Stimulated activated CD4-positive, alpha-beta T cell treated with anti-CD3 and anti-CD28 coated beads, Interleukin-15, amount 100 ng/mL, for 48 hours (primary cell): ENCODE measurements at places on chromosomes 2 and 18.

- DNase-seq: no peak
Observed at GRCh38 chr18:13871701-13872100, 43.6 kb downstream of the MC2R start.

DNA sequence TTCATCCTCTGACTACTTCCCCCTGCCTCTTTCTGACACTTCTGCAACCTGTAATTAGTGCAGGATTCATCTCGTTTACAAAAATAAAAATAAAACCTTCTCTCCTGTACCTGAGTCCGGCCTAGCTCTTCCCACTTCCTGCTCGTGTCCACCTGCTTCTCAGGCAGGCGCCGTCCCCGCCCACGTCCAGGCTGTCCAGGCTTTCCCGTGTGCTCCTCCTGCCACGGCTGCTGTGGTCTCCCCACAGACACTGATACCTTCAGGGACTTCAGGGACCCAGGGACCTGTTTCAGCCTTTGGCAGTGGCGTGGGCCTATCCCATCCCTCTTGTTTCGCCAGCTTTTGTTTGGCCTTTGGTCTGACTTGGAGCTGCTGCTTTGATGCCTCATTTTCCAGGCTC, 272.5 kb downstream of the PHLPP1 start:
- no peak for DNase-seq

DNA sequence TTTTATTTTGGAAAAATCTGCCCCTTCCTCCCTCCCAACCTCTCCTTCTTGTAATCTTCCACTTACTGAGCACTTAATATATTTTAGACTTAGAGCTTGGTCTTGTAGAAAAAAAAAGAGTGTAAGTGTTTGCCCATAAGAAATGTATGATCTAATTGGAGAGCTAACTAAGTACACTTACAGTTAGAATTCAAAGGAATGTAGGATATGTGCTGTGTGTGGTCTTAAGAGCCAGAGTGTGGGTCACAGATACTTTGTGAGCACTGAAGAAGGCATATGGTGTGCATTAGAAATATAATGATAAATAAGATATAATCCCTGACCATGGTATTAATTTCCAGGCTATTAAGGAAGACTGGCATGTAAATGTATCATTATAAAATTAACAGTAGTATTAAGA, 91.8 kb upstream of the ZNF521 start:
- no peak for DNase-seq

DNA sequence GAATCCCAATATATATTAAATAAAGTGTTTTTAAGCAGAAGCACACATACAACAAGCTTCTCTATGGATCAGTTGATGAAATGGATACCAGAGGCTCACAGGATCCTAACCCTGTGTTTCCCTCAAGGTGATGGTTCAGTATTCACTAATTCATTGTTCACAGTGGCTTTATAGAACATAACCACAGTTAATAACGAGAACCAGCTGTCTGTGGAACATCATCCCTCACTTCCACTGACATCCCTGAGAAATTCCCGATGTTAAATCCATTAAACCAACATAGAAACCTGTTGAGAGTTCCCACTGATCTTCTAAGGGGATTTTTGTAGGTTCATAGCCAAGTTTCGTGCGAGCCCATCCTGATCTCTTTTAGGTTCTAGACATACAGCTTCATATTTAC, 29.0 kb downstream of the CCDC195 start:
- no peak for DNase-seq

DNA sequence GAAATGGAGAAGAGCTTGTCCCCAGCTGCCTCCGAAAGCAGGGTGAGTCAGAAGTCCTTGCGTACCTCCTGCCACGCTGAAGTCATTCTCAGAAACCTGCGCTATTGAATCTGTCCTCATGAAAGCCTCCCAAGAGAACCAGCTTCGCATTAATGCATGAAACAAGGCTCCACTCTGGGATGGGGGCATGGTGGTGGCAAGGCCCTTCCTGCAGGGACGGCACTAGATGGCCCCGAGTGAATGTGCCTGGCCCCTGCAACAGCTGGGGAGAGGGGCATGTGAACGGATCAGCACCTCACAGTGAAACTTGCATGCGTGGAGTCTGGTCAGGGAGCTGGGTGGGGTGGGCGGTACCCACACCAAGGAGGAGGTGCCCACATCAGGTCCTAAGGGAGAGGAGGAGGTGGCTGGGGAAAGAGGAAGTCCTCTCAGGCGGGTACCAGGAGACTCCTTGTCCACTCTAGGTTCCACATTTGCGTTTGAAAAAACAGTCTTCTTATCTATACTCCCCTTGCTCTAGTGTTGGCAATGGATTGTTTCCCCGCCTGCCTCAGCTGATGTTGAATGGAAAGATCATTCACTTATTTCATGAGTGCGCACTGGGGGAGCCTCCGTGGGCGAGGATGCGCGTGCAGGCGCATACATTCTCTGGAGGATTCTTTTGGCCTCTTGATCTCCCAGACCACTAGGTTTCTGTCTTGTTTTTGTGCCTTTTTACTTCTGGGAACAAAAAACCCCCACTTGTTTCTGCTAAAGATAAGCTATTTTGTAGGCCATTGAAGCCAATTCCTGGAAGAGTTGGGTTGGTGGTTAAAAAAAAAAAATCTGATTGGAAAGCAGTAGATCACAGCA, 104.7 kb downstream of the KLHL29 start:
- DNase-seq: peak; percentile 25

- no peak for DNase-seq
Observed at GRCh38 chr2:231688719-231689118, 19.6 kb upstream of the PTMA start.

- no peak for DNase-seq
Observed at GRCh38 chr2:36753706-36754221, 57.3 kb downstream of the VIT start.

GRCh38 chr2:229176136-229176535, 95.0 kb downstream of the PID1 start:
- DNase-seq: no peak

GRCh38 chr2:120390381-120391055, 44.6 kb downstream of the INHBB start:
- no peak for DNase-seq

DNA sequence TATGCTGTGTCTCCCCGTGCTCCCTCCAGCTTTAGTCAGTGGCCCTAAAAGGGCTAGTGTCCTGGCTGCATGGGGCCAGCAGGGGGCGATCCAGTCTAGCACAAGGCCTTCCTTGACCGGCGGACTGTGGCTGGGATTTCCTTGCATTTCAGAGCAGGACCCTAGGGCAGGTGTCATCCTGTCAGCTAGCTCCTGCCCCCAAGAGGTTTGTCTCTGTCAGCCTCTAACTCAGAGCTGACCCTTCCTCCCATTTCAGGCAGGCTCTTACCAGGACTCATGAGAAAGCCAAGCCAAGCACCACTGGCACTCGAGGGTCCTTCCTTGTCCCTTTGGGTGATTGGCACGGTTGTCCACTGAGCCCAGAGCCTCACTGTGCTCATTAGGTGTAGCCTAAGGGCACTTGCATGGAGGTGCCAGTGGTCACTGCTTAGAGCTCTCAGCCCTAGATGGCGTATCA, 140.3 kb downstream of the RPIA start:
- peak; percentile 44 for DNase-seq

DNA sequence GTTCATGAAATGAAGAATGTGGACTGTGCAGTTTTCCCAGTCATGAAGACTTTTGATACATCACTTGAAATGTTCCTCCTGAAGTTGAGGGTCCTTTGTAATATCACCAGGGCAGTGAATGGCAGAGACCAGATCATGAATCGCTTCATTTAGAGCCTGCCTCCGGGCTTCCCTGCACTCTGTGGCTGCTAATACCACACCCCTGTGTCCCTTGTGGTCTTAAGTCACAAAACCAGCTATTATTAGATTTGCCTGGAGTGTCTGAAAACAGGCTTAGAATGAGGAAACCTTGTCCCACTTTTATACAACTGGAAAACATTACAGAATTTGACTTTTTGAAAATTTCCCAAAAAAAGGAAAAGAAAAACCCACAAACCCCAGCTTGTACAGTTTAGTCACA, 147.9 kb downstream of the MGAT5 start:
- no peak for DNase-seq

GRCh38 chr2:165373278-165374010, 96.1 kb upstream of the CSRNP3 start:
- no peak for DNase-seq

GRCh38 chr2:223853425-223853837, 16.0 kb upstream of the AP1S3 start:
- no peak for DNase-seq

DNA sequence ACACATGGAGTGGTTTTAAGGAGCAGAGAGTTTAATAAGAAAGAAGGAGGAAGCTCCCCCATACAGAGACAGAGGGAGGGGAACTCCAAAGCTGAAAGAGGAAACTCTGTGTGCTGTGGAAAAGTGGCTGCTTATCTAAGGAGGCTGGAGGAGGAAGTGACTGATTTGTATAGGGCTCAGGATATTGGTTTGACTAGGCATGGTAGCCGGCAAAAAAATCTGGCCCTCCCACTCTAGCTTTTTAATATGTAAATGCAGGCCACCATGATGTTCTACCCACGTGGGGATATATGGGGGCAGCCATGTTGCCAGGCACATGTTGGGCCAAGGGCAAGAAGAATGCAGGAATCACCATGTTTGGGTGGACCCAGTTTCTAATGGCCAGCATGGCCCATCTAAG, 64.3 kb downstream of the HNMT start:
- no peak for DNase-seq

- no peak for DNase-seq
Observed at GRCh38 chr18:1916869-1917523, 654.3 kb downstream of the METTL4 start.

DNA sequence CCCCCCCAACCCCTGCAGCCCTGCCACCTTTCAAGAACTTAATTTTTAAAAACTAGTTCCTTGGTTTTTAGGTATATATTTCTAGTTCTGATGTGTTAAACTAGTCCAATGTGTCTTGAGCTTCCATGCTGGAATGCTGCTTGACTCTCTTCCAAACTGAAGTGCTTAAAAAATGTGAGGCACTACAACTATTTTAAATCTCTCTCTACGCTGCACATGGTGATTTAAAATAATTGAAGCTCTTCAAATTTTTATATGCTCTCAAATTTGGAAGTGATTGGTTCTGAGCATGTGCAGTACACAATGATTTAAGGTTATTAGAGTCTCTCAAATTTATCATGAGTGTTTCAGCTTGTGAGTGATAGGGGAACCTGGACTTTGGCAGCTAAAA, 192.6 kb upstream of the ZEB2 start:
- no peak for DNase-seq

- DNase-seq: peak; percentile 81
Observed at GRCh38 chr2:178112202-178113152, at the start of gene RBM45. Gene RBM45 (plus strand): TSS chr2:178112437. CDS start chr2:178112547, 110 bp downstream.

GRCh38 chr18:8480506-8481328, 128.5 kb upstream of the RAB12 start:
- no peak for DNase-seq

DNA sequence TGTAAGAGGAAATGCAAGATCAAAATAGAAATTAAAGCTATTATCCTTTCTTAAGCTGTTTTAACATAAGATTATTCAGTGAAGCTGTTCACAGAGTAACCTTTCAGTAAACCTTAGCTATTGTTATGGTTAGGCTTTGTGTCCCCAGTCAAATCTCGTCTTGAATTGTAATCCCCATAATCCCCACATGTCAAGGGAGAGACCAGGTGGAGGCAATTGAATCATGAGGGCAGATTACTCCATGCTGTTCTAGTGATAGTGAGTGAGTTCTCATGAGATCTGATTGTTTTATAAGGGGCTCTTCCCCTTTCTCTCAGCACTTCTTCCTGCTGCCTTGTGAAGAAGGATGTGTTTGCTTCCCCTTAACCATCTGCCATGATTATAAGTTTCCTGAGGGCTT, 424.4 kb downstream of the DSEL start:
- no peak for DNase-seq

DNA sequence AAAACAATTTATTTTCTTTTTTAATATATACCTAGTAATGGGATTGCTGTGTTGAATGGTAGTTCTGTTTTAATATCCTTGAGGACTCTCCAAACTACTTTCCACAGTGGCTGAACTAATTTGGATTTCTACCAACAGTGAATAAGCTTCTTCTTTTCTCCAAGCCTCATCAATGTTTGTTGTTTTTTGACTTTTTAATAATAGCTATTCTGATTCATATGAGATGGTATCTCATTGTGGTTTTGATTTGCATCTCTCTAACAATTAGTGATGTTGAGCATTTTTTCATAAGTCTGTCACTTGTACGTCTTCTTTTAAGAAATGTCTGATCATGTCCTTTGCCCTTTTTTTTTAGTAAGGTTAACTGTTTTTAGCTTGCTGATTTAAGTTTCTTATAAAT, 863.3 kb downstream of the CNTNAP5 start:
- no peak for DNase-seq

DNA sequence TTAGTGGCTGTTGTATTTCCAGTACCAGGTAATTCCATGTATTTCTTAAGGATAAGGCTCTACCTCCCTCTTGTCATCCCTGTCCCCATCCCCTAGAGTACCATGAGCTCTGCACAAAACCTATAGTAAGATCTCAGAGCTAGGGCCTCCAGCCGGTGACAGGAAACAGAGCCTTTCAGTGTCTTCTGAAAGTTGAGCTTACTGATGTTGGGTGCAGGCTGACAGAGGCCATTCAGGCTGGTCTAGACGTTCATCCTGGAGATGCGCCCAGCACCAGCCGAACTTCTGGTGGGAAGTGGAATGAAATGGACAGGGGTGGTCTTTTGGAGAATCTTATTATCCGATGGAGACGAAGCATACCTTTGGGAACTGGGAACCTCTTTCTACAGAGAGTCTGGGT, 16.7 kb upstream of the LYPD6B start:
- DNase-seq: no peak

GRCh38 chr18:48020337-48021250, 90.1 kb upstream of the SMAD2 start:
- DNase-seq: no peak

- no peak for DNase-seq
Observed at GRCh38 chr2:20444993-20445910, 1.6 kb upstream of the RHOB start.

GRCh38 chr2:43491065-43491639, 104.7 kb downstream of the THADA start:
- no peak for DNase-seq
